ENCODE measurements at places on chromosomes 3 and 15. TPM values are rescaled to one million over a fixed set of nuclear protein-coding genes. Genes with fewer than 3 reads are reported as not detected.

- DNase-seq = no peak
These were observed 463.3 kb upstream of the CBLB start for GRCh38 chr3:106332129-106332528.

Gene SCN5A
- total RNA-seq = not detected

DNA sequence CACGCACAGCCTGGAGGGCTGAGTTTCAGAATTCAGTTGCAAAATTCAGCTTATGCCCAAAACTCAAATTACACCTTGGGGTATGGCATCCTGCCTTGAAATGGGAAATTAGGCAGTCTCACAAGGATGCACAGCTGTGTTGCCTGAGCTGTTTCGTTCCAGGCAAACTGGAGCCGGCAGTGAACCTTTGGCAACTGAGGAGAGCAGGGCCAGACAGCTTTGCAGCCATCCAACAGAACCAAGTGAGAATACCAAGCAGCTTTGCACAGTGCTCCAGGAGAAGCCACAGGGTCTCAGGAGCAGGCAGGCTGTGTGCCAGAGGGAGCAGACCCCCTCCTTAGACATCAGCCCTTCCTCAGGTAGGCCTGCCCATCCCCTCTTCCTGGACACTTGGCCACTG lies 32.5 kb upstream of the BFSP2 start:
- DNase-seq = no peak

Gene SNX22
- 0.60 TPM for total RNA-seq

Data from activated CD4-positive, alpha-beta T cell treated with anti-CD3 and anti-CD28 coated beads, Interleukin-2, amount 10 ng/mL, durations not matched to agents 7 days and 5 days (primary cell).